ENCODE measurements at places on chromosomes 12 and 14. TPM values are rescaled to one million over a fixed set of nuclear protein-coding genes. Genes with fewer than 3 reads are reported as not detected.

CCDC184 gene
- total RNA-seq, result 0.09 TPM

GPR135 gene
- total RNA-seq, result 1.2 TPM

OR6C2 gene
- not detected for total RNA-seq

MARS1 gene
- total RNA-seq, result 339 TPM

ARHGAP5 gene
- total RNA-seq, result 21.5 TPM

All from K562 (cell line).